ENCODE measurements at places on chromosomes 12 and 14.

DNA sequence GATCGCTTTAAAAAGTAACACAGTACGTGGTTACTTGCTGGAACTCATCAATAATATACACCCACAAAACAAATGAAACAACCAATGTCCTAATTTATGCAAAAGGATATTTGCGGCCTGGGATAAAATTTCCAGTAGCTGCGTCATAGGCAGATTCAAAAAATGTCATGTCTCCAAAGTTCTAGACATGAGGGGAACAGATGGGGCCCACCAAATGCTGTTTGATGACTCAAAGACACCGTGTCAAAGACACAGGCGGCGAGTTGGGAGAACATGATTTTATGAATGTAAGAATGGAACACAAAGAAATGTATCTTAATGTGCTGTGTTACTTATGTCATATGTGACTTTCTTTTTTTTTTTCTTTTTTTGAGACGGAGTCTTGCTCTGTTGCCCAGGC, 34.3 kb upstream of the NCOR2 start:
- H3K4me1 ChIP-seq, result peaks cover 3% of the 10 kb centered on the region
- no peak overlapping the region for H3K27ac ChIP-seq
- no peak for DNase-seq
- H3K36me3 ChIP-seq, result no peaks in the 10 kb centered on the region
- no peaks in the 10 kb centered on the region for H3K27me3 ChIP-seq

DNA sequence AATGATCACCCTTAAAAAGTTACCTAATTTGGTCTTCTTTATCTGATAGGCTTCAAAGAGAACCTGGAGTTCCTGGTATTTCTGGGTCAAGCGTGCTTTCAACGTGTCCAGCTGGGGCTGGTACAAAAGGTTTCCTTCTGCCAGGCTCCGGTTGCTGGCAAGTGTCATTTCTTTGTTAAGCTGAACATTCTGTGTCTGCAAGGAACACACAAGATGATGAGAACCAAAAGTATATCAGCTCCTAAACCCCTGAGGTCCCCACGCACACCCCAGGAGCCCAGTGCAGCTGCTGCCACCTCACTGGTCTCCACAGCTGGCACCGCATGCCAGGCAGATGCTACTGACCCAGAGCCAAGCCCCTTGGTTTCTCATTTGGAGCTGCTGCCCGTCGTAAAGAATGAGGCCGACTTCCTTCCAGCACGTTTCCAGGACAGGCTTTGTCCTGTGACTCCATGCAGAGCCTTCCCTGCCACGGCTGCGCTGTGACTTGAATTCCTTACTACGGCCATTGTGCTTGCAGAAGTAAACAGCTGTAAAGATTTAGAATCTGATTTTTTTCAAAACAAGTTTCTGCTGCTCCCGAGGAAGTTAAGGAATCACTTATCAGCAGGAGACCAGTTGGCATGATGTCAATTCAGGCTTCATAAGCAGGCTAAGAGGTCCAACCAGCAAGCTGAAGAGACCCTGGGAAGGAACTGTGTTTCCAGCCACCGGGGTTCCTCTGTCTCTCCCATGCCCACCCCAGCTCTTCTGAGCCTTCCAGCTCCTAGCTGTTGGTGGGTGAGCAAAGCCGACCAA, 24.9 kb downstream of the VPS37B start:
- no peaks in the 10 kb centered on the region for H3K27me3 ChIP-seq
- peaks cover 37% of the 10 kb centered on the region for H3K4me1 ChIP-seq
- no peak overlapping the region for H3K4me3 ChIP-seq
- peak; percentile 77 for DNase-seq
- H3K27ac ChIP-seq, result no peak overlapping the region

DNA sequence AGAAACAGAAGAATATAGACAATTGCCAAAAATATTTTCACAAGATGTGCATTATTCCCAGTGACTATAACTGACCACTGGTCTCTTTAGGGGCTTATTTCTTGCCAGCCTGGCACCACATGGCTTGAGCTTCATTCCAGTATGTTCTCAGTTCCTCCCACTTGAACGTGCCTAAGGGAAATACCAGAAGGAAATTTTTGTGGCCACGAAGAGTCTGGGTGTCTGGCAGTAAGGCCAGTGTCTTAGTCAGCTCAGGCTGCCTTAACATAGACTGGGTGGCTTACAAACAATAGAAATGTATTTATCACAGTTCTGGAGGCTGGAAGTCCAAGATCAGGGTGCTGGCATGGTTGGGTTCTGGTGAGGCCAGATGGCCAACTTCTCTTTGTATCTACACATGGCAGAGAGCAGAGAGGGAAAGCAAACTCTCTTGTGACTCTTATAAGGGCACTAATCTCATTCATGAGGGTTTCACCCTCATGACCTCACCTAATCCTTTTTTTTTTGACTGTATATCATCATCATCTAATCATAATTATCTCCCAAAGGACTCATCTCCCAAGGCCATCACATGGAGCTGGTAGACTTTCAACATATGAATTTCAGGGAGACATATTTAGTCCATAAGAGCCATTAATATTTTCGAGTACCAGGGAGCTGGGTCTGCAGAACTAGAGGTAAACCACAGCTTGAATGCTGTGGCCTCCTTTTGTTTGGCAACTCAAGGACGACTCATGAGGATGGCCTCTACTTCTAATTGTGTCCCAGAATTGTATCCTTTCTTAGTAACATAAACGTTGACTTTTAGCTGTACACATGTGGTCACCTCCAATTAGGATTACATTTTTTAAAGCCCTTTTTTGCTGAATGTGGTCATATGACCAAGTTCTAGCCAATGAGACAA, 5.1 kb upstream of the SMOC1 start:
- H3K27ac ChIP-seq, result no peak overlapping the region
- no peak overlapping the region for H3K4me3 ChIP-seq
- no peaks in the 10 kb centered on the region for H3K4me1 ChIP-seq
- no peak for DNase-seq

DNA sequence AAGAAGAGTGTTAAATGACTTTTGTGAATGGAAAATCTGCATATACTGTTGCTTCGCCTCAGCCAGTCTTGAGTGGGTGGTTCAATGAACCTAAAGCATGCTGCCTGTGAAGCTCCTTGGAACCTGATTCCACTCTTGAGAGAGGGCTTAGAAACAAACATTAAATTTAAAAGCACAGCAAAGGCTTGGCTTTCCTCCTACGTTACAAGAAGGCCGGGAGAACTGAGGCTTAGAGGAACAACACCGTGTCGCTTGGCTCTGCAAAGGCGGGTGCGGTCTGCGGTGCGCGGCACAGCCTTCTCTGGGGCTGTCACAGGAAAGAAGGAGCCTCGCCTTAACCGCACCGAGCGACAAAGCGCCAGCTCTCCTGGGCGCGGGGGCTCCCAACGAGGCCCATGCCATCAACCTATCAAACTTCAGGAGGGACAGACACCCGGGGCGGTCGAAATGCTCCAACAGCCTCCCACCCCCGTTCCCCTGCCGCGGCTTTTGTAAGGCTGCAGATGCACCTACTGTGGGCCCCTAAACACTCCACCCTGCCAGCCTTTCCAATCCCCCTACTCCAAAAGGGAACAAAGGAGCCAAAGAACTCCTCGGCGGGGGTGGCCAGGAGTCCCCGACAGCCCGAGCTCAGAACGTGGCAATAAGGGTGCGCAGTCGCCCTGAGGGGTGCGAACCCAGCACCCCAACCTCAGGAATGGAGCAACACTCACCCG, 729 bp downstream of the OSBPL8 start:
- peak overlapping the region; percentile 96 for H3K27ac ChIP-seq
- peak overlapping the region; percentile 62 for H3K4me3 ChIP-seq
- H3K27me3 ChIP-seq, result no peaks in the 10 kb centered on the region
- DNase-seq, result peak; percentile 33
- peaks cover 39% of the 10 kb centered on the region for H3K4me1 ChIP-seq

GRCh38 chr14:35879654-35880249, 53.6 kb downstream of the BRMS1L start:
- H3K4me1 ChIP-seq, result no peaks in the 10 kb centered on the region
- H3K36me3 ChIP-seq, result no peaks in the 10 kb centered on the region
- peak; percentile 34 for DNase-seq
- H3K27ac ChIP-seq, result no peak overlapping the region
- H3K27me3 ChIP-seq, result no peaks in the 10 kb centered on the region

DNA sequence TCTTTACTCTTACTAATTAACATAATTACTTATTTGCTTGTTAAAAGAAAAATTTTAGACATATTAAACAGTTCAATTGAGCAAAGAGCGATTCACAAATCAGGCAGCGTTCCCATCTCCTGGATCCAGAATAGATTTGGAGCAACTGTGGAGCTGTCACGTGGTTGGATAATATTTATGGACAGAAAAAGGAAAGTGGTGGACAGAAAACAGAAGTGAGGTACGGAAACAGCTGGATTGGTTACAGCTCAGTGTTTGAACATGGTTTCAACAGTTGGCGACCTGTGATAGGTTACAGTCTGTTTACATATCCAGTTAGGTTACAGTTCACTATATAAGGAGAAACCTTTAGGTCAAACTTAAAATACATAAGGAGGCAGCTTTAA, 19.7 kb upstream of the FAM234B start:
- H3K4me1 ChIP-seq, result no peaks in the 10 kb centered on the region

GRCh38 chr14:52987514-52987913, 36.7 kb upstream of the FERMT2 start:
- no peaks in the 10 kb centered on the region for H3K36me3 ChIP-seq
- no peaks in the 10 kb centered on the region for H3K4me1 ChIP-seq
- peak; percentile 30 for DNase-seq
- no peak overlapping the region for H3K4me3 ChIP-seq
- no peak overlapping the region for H3K27ac ChIP-seq
- H3K27me3 ChIP-seq, result no peaks in the 10 kb centered on the region

- H3K27me3 ChIP-seq, result no peaks in the 10 kb centered on the region
- no peak overlapping the region for H3K4me3 ChIP-seq
- DNase-seq, result no peak
- no peaks in the 10 kb centered on the region for H3K36me3 ChIP-seq
- H3K4me1 ChIP-seq, result peaks cover 3% of the 10 kb centered on the region
Observed at GRCh38 chr14:53564870-53565269, 391.8 kb downstream of the BMP4 start.

GRCh38 chr12:15688202-15688736, 100.9 kb downstream of the EPS8 start:
- no peak for DNase-seq
- H3K27me3 ChIP-seq, result no peaks in the 10 kb centered on the region
- H3K4me1 ChIP-seq, result peaks cover 5% of the 10 kb centered on the region
- no peaks in the 10 kb centered on the region for H3K36me3 ChIP-seq

DNA sequence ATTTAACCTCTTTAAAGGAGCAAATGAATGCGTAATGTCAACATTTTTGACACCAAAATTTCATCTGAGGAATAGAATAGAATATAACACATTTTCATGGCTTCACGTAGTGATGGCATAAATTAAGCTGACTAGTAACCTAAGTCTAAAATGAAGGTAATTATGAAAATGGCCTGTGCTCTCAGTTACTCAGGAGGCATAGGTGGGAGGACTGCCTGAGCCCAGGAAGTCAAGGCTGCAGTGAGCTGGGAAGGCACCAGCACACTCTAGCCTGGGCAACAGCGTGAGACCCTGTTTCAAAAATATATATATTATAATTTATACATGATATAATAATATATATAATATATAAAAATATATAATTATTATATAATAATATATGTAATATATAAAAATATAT, 383.2 kb upstream of the ATP2B1 start:
- no peak overlapping the region for H3K27ac ChIP-seq
- H3K4me1 ChIP-seq, result peaks cover 13% of the 10 kb centered on the region
- H3K4me3 ChIP-seq, result no peak overlapping the region
- no peaks in the 10 kb centered on the region for H3K36me3 ChIP-seq

DNA sequence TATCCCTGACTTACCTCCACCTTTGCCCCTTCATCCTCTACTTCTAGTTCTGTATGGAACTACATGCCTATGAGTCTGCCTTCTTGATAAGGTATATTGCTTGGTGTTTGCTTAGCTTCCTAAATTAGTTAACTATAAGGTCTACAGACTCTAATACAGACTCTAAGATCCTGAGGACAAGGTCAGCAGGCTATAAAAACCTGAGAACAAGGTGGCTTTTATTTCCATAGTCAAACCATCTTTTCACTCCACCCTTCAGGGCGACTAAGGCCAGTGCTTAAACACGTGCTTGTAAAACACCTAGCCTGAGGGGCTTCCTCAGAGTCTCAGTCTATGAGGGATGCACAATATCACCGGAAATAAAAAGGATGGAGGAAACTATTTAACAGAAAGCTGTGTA, 36.1 kb upstream of the COL2A1 start:
- H3K4me3 ChIP-seq, result no peak overlapping the region
- no peak overlapping the region for H3K27ac ChIP-seq
- peaks cover 23% of the 10 kb centered on the region for H3K4me1 ChIP-seq
- no peak for DNase-seq
- peaks cover 9% of the 10 kb centered on the region for H3K36me3 ChIP-seq

DNA sequence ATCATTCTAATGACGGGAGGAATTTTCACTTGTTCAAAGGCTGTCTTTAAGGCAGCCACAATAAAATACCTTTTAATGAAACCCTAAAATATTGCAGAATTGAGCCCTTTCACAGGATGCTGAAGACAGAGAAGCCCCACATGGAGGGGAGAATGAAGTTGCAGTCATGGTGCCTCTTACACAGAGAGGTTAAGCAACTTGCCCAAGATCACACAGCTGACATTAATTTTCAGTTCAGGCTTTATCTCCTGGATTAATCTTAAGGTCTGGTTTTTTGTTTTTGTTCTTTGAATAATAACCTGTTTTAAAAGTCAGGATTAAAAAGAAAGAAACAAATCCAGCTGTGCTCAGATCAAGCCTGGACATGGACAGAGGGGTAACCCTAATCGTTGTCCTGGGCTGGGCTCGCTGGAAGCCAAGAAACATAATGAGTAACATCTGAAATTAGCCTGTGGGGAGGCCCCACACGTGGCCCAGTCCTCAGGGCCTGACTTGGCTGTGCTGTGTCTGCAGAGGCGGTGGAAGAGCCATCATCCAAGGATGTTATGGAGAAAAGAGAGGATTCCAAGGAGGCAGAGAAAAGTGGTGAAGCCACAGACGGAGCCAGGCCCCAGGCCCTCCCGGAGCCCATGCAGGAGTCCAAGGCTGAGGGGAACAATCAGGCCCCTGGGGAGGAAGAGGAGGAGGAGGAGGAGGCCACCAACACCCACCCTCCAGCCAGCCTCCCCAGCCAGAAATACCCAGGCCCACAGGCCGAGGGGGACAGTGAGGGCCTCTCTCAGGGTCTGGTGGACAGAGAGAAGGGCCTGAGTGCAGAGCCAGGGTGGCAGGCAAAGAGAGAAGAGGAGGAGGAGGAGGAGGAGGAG, 8.0 kb downstream of the CHGA start:
- DNase-seq, result no peak
- no peak overlapping the region for H3K4me3 ChIP-seq
- no peaks in the 10 kb centered on the region for H3K4me1 ChIP-seq
- H3K27me3 ChIP-seq, result no peaks in the 10 kb centered on the region
- no peak overlapping the region for H3K27ac ChIP-seq

- H3K4me3 ChIP-seq, result no peak overlapping the region
- H3K4me1 ChIP-seq, result no peaks in the 10 kb centered on the region
- no peaks in the 10 kb centered on the region for H3K27me3 ChIP-seq
- H3K27ac ChIP-seq, result no peak overlapping the region
- H3K36me3 ChIP-seq, result no peaks in the 10 kb centered on the region
- DNase-seq, result no peak
Observed at GRCh38 chr12:67540920-67541624, 107.5 kb upstream of the DYRK2 start.

DNA sequence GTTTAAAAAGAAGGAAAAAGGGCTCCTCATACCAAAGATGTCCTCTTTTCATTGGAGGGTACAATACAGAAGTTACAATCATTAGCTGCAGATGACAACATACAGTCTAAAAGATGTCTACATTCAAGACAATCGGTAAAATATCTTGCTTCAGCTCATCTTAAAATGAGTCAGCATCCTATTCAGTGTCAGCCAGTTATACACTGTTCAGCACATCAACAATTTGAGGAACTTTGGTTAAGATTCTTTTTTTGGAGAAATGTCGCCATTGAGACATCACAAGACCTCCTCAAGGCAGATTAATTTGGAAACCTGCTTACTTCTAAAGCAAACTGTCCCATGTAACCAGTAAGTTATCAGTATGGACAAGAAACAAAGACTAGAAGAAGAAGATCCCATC, 100.7 kb upstream of the SLC38A4 start:
- H3K4me3 ChIP-seq, result no peak overlapping the region
- no peaks in the 10 kb centered on the region for H3K36me3 ChIP-seq
- no peak overlapping the region for H3K27ac ChIP-seq
- DNase-seq, result no peak
